NK-92 treated with Interleukin-12 subunit alpha and Interleukin-12 subunit beta, amount 100 ng/mL, for 24 hours (cell line): ENCODE measurements at places on chromosomes 6 and 20.
A peak's percentile ranks its signal among the peaks of the same experiment; 100 is the strongest.

DNA sequence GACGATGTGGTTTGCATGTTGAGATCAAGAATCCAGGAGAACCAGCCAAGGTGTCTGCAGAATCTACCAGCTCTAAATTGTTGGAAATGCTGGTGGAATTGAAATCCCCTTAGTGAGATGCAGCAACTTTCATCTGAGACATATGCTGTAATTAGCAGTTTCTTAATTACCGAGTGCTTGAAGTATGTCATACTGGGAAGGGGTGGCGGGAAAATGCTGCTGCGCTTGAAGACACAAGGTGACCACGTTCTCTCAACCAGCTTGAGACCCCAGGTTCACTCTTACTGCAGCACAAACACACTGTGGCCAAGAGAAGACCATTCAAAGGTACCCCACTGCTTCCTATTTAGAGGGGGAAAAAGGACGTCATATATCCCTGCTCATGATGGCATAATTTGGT lies 59.0 kb downstream of the PFDN4 start:
- DNase-seq, result no peak

DNA sequence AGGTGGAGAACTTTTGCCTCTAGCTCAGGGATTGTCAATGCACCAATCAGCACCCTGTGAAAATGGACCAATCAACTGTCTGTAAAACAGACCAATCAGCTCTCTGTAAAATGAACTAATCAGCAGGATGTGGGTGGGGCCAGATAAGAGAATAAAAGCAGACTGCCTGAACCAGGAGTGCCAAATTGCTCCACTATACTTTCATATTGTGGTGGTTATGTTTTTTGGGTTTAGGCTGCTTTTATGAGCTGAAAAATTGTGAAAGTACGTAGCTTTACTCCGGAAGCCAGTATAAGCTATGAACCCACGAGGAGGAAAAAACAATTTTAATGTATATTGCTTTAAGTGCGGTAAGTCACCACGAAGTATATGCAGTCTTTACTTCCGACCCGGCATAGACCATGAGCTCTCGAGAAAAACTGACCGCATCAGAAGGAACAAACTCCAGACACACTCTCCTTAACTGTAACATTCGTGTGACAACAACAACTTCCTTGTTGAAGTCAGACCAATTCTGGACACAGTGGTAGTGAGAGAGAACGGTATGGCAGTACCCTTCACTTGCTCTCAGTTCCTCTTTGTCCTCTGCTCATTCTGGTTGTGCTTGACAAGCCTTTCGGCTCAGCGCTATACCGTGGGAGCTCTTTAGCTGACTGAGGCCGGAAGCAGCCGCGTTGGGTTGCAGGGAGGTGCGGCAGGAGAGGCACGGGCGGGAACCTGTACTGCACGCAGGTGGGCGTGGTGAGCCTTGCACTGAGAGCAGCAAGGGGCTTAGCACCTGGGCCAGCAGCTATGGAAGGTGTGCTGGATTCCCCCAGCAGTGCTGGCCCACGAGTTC lies 81.9 kb upstream of the E2F3 start:
- DNase-seq, result peak; percentile 43

DNA sequence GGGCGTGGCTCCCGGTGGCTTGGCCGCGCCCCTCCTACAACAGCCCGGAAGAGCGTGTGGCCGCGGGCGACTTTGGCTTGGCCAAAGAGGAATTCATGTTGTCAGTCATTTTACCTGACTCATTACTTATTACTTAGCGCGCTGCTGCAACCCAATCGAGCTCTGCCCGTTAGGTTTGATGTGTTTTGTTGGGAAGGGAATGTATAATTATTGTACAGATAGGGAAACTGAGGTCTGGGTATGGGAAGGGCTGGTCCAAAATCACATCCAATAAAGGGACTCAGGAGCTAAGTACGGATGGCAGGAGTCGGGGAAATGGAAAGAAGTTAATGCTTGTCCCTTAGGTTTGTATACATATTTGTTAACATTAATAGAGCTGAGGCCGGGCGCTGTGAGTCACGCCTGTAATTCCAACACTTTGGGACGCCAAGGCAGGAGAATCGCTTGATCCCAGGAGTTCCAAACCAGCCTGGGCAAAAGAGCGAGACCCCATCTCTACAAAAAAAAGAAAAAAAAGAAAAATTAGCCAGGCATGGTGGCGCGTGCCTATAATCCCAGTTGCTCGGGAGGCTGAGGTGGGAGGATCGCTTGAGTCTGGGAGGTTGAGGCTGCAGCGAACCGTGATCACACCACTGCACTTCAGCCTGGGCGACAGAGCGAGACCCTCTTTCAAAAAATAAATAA lies 639 bp upstream of the ZNF335 start:
- no peak for DNase-seq

- DNase-seq, result no peak
Observed at GRCh38 chr6:89978749-89979145, 84.5 kb downstream of the GJA10 start.

- no peak for DNase-seq
Observed at GRCh38 chr6:39777661-39778060, 14.5 kb upstream of the DAAM2 start.

DNA sequence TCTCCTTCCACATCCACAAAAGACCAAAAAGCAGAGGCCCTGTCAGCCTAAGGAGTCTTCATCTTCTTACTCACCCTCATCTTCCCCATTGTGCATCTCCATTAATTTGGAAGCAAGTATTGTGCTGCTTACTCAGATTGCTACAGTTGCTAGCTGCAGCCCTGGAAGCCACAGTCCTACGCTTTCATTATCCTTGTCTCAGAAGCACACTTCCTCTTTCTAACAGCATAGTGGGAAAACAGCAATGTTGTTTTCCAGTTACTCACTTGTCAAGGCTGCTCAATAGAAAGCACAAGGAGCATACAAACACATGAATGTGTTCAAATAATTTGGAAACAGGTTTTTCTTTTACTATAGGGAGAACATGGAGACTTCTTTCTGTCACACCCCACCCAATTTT lies 76.6 kb upstream of the RBM24 start:
- DNase-seq, result no peak

DNA sequence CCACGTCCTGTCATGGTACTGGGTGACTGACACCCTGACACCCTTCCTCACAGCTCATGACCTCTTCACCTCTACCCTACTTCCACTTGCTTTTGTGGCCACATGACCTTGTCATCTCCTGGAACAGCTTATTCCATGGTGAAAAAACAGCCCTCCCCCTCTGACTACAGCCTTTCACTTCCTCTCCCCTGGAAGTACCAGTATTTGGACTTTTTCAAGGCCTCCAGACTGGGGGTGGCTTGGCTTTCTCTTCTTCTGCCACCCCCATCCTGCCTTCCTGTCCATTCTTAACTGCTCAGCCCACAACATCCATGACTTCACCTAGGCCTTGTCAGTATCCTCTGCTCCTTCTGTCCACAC lies 168.4 kb downstream of the CARMIL1 start:
- DNase-seq, result no peak

- no peak for DNase-seq
Observed at GRCh38 chr6:76495909-76496308, 423.4 kb upstream of the IMPG1 start.

GRCh38 chr6:153126218-153126617 lies 4.9 kb downstream of the RGS17 start:
- DNase-seq, result no peak

DNA sequence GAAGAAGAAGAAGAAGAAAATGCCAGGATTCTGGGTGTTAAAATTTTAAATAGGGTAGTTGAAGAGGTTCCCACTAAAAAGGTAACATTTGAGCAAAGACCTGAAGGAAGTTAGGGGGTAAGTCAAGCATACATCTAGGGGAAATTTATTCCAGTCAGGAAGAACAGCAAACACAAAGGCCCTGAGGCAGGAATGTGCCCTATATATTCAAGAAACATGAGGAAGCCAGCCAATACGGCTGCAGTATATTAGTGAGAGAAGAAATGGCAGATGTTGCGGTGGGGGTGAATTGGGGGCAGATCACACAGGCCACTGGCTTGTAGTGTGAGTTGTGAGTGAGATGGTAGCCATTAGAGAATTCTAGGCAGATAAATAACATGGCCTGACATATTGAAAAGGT lies 6.0 kb downstream of the ZNF76 start:
- DNase-seq, result no peak

DNA sequence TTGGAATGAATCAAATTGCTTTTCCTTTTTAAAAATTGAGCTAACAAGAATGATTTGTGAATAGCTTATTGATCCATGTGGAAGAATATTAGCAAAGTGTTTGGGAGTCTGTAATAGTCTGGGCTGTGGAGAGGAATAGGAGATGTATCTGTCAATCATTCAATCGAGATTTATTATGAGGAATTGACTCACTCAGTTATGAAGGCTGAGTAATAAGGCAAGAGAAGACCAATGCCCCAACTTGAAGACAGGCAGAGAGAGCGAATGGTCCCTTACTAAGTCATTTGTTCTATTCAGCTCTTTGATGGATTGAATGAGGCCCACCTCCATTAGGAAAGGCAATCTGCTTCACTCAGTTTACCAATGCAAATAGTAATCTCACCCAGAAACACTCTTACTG lies 403.0 kb downstream of the CD83 start:
- no peak for DNase-seq

GRCh38 chr6:108689272-108690161 lies 128.8 kb downstream of the FOXO3 start:
- DNase-seq, result no peak

- no peak for DNase-seq
Observed at GRCh38 chr6:131305037-131305850, 170.0 kb downstream of the AKAP7 start.

GRCh38 chr6:14001329-14002012 lies 76.7 kb downstream of the RNF182 start:
- DNase-seq, result no peak

- no peak for DNase-seq
Observed at GRCh38 chr6:142353690-142354089, 51.9 kb downstream of the ADGRG6 start.

DNA sequence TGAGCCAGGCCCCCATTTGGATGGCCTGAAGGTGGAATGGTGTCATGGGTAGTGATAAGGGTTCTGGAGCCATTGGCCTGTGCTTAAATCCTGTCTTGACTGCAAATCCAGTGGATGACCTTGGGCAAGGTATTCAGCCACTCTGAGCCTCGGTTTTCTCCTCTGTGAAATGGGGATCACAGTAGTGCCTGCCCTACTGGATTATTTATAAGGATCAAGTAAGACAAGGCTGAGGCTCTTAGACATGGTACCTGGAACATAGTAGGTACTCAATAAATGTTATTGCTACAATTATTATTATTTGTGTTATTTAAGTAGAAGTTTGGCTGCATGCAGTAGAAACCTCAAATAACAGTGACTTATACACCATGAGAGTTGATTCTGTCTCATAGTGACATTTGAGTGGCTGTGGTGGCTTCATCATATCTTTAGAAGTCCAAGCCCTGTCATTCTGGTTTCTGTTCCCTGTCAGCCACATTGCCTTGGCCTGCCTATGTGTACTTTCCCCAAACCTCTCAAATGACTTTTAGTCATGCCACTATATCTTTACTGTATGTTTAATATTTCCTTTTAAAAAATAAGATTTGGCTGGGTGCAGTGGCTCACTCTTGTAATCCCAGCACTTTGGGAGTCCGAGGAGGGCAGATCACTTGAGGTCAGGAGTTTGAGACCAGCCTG lies 37.6 kb upstream of the CHMP4B start:
- DNase-seq, result no peak

DNA sequence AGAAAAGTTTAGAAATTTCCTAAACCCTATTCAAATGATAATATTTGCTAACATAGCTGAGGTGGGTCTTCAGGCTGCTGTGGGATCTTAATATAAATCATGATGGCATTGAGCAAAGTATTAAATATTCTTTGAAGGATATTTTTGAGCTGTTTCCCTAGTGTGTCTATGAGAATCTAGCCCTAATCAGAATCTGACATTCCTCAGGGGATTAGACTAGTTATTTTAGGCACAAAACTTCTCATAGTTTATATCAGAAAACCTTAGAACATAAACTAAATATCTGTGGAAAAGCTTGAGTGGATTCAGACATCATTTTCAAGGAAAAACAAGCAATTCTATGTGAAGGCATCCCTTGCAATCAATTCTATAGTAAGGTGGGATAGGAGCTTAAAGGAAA lies 594.5 kb downstream of the RFPL4B start:
- DNase-seq, result no peak

DNA sequence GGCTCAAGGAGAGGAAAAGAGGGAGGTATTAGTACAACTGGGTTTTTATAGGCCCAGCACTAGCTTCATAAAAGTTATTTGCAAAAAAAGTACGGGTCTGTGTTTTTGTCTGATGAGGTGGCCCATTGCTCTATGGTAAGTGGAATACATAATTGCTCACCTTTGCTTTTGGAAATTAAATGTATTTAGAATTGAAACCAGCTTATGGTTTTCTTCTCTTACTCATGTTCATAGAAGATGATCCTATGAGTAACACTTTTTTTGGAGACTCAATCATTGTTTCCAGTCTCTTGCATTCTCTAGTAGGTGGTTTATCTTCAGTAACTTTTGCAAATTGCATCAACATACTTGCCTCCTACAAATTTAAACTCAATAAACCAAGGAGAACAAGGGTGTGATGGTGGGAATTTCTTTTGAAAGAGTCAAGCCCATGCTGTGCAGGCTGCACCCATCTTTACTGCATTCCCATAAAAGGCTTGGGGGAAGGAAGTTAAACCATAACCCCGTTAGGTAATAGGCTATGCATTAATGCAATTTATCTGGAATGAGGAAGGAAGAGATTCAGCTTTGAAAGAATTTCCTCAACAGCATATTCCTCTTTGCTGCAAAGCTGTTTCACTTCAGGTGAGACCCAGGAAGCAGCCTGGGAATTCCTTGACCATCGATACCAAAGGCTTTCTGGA lies 48.5 kb upstream of the EDN1 start:
- DNase-seq, result no peak
